ENCODE measurements at places on chromosomes 5 and 9. TPM values are rescaled to one million over a fixed set of nuclear protein-coding genes. Genes with fewer than 3 reads are reported as not detected.

CDX1 gene
- not detected for total RNA-seq

CTSV gene
- 11.2 TPM for total RNA-seq

PTAR1 gene
- 42.4 TPM for total RNA-seq

STING1 gene
- 35.2 TPM for total RNA-seq

BTF3 gene
- 524 TPM for total RNA-seq

CA9 gene
- total RNA-seq: 38.2 TPM

SLC6A19 gene
- total RNA-seq: not detected

CDKN2B gene
- 24.1 TPM for total RNA-seq

DMRT3 gene
- not detected for total RNA-seq

NUTM2G gene
- total RNA-seq: not detected

UCK1 gene
- total RNA-seq: 44.0 TPM

MAN2A1 gene
- 31.0 TPM for total RNA-seq

HMMR gene
- 57.0 TPM for total RNA-seq

SLC6A3 gene
- not detected for total RNA-seq

PCDHGC5 gene
- total RNA-seq: 2.0 TPM

ENG gene
- total RNA-seq: 25.9 TPM

HAVCR2 gene
- 3.9 TPM for total RNA-seq

GPR151 gene
- not detected for total RNA-seq

DPH7 gene
- 25.5 TPM for total RNA-seq

TEX53 gene
- total RNA-seq: not detected

RIOK2 gene
- total RNA-seq: 29.6 TPM

HAPLN1 gene
- 0.20 TPM for total RNA-seq

LEAP2 gene
- total RNA-seq: not detected

TMC1 gene
- not detected for total RNA-seq

LRRC19 gene
- total RNA-seq: not detected

ARHGEF39 gene
- total RNA-seq: 3.0 TPM

SLC30A5 gene
- 55.8 TPM for total RNA-seq

DNAJC18 gene
- 12.1 TPM for total RNA-seq

CAVIN4 gene
- total RNA-seq: 0.37 TPM

SERF1A gene
- total RNA-seq: 4.7 TPM

SLC27A6 gene
- total RNA-seq: not detected

ABCA1 gene
- total RNA-seq: 7.7 TPM

ERCC8 gene
- total RNA-seq: 30.6 TPM

CD14 gene
- not detected for total RNA-seq

GRIA1 gene
- 1.2 TPM for total RNA-seq

MCTP1 gene
- total RNA-seq: 0.02 TPM

PLEKHG4B gene
- total RNA-seq: 9.9 TPM

NIM1K gene
- 0.07 TPM for total RNA-seq

PCDHAC2 gene
- 0.17 TPM for total RNA-seq

C1QTNF3 gene
- 1.3 TPM for total RNA-seq

GPR150 gene
- total RNA-seq: 0.34 TPM

FCN1 gene
- total RNA-seq: not detected

RAI14 gene
- total RNA-seq: 77.5 TPM

BAG1 gene
- 60.1 TPM for total RNA-seq

ATOSB gene
- total RNA-seq: 40.8 TPM

SGCD gene
- total RNA-seq: 1.7 TPM

RNF180 gene
- total RNA-seq: not detected

PDE8B gene
- 0.07 TPM for total RNA-seq

GTF2H2 gene
- 29.9 TPM for total RNA-seq

SPOCK1 gene
- 29.1 TPM for total RNA-seq

SPATA31D4 gene
- total RNA-seq: not detected

DMRTA1 gene
- total RNA-seq: 3.1 TPM

OTP gene
- not detected for total RNA-seq

DTWD2 gene
- total RNA-seq: 8.2 TPM

ROPN1L gene
- total RNA-seq: 3.0 TPM

FAT2 gene
- total RNA-seq: 0.05 TPM

ST8SIA4 gene
- total RNA-seq: 0.10 TPM

SLC25A48 gene
- not detected for total RNA-seq

F12 gene
- 1.7 TPM for total RNA-seq
